SW480 (cell line): ENCODE measurements at places on chromosomes 3 and 15.

DNA sequence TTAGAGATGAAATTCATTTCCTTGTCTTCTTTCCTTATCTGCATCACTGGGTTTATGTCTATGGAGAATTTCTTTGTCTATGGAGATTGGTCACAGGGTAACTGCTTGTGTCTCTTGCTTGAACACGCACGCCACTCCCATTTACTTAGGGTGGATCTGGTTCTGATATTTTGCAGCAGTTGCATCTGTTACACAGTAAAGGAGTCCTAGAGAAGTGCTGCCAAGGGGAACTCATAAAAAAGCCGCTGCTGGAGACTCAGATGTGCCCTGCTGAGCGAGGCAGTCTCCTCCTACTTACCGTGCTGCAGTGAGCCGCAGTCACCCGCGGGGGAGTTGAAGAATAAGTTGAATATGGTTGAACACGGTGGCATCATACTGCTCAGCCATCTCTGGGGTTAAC lies 105.2 kb upstream of the KLHL25 start:
- no peak for DNase-seq

- no peak for DNase-seq
Measured at GRCh38 chr15:35288580-35288979, 203.5 kb upstream of the NANOGP8 start.

GRCh38 chr3:129865806-129866205 lies 27.7 kb downstream of the TMCC1 start:
- no peak for DNase-seq

- no peak for DNase-seq
Measured at GRCh38 chr3:115254492-115255196, 107.6 kb upstream of the ZBTB20 start.

GRCh38 chr3:157953565-157953964 lies 152.7 kb downstream of the SHOX2 start:
- no peak for DNase-seq

GRCh38 chr15:40844696-40845030 lies 815 bp downstream of the SPINT1 start:
- no peak for DNase-seq

- DNase-seq, result no peak
Measured at GRCh38 chr3:49649576-49649975, 24.6 kb upstream of the APEH start.

DNA sequence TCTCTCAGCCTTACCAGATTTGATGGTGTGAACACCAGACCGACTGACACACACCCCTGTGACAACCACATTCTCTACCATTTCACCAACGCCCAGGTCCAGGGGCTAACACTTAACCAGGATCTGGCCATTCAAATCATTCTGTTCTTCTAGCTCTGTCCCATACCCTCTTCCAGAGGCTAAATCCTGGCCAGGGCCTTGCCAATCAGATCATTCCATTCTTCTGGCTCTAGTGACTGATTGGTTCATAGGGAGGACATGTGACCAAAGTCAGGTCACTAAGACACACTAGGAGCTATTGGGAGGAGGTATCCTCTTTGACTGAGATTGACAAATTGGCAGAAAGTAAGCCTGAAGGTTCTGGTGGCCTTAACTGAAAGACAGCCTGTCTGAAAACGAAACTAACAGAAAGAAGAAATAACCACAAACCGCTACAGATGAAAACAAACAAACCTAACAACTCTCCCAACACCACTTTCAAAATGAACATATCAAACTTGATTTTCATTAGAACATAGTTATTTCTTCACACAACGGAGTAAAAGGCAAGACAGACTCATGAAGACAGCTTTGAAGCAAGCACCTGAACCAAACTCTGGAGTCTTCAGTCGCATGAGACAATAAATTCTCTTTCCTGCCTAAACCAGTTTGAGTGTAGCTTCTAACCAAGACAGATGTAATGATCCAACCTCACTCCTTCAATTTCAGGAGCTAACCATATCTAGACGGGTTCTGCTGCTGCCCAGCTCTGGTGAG lies 68.5 kb downstream of the TRANK1 start:
- DNase-seq, result peak; percentile 18

DNA sequence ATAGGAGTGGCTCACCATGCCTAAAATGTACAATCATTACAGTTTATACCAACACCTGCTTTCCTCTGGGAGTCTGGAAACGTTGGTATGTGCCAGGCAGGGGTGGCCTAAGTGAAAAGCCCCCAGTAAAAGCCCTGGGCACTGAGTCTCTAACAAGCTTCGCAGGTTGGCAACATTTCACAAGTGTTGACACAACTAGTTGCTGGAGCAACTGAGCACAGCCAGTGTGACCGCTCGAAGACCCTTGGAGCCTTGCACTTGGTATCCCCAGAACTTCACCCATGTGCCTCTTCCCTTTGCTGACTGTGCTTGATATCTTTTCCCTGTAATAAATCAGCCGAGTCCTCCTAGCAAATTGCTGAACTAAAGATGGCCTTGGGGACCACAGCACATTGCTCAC lies 2.7 kb downstream of the RIOX2 start:
- no peak for DNase-seq

GRCh38 chr15:68114356-68114755 lies 60.2 kb downstream of the PIAS1 start:
- DNase-seq, result no peak

- DNase-seq, result no peak
Measured at GRCh38 chr3:151386056-151386455, 1.5 kb upstream of the P2RY12 start.

- no peak for DNase-seq
Measured at GRCh38 chr15:51935466-51936104, 36.0 kb downstream of the LEO1 start.

DNA sequence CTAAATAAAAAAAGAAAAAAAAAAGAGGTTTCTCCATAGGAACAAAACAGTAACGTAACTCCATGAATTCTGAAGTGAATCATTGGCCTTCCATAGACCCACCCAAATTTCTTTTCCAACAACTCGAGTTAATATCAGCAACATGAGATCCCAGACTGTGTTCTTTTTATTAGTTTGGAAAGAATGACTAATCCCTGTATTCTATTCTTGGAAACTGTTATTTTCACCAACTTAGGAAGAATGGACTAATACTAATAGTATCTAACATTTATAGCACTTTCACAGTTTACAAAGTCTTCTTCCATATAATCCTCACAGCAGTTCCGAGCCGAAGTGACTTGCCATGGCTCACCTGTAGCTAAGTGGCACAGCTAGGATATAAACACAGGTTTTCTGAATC lies 72.7 kb upstream of the SLC4A7 start:
- no peak for DNase-seq

- DNase-seq, result peak; percentile 17
Measured at GRCh38 chr15:29018120-29018805, 132.5 kb downstream of the APBA2 start.

GRCh38 chr3:124428372-124429128 lies 301.7 kb upstream of the UMPS start:
- DNase-seq, result no peak

- no peak for DNase-seq
Measured at GRCh38 chr3:143514874-143515273, 333.4 kb downstream of the SLC9A9 start.

GRCh38 chr15:29046281-29046810 lies 160.6 kb downstream of the APBA2 start:
- no peak for DNase-seq

GRCh38 chr15:63231206-63231605 lies 41.8 kb downstream of the RAB8B start:
- DNase-seq, result no peak

DNA sequence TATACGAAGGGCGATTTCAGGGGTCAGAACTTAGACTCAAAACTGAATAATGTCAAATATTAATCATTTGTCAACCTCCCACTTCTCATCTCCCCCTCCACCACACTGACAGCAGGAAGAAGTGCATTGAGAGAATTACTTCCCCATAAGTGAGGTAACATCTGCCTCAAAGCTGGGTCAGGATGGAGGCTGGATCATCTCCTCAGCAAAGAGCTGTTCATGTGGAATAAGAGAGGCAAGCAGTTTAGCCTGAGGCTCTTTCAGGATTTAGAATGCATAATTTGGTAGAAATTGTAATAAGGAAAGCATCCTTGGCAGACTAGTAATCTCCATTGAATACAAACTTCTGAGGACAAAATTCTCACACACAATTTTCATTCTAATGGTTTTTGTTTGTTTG lies 512.1 kb downstream of the ROBO1 start:
- DNase-seq, result no peak

DNA sequence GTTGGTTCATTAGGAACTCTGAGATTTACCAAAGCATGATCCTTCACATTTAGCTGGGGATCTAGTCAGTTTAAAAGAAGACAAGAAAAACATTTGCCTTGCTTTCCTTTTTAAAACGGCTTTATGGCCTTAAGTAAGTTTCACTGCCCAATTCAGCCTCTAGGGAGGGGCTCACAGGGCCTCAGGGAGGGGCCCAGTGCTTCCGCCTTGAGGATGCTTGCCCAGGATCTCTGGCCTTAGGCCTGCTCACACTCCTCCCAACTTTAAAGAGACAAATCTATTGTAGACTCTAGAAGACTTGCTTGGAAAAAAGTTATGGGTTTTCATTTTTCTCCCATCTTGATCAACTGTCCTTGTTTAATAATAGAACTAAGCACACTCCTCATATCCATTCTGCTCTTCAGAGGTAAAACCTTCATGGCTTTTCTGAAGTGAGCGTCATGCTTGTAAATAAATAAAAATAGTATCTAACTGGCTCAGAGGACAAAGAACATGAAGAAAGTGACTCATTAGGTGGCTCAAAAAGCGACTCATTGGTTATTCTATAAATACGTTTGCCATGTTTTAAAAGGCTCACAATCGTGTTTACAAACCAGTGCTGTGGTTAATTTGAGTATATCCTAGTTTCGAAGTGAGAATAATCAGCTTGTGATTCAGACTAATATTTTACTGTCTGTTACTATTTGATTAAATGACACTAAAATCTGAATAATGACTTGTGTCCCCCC lies 13.7 kb downstream of the PDHB start:
- DNase-seq, result no peak

DNA sequence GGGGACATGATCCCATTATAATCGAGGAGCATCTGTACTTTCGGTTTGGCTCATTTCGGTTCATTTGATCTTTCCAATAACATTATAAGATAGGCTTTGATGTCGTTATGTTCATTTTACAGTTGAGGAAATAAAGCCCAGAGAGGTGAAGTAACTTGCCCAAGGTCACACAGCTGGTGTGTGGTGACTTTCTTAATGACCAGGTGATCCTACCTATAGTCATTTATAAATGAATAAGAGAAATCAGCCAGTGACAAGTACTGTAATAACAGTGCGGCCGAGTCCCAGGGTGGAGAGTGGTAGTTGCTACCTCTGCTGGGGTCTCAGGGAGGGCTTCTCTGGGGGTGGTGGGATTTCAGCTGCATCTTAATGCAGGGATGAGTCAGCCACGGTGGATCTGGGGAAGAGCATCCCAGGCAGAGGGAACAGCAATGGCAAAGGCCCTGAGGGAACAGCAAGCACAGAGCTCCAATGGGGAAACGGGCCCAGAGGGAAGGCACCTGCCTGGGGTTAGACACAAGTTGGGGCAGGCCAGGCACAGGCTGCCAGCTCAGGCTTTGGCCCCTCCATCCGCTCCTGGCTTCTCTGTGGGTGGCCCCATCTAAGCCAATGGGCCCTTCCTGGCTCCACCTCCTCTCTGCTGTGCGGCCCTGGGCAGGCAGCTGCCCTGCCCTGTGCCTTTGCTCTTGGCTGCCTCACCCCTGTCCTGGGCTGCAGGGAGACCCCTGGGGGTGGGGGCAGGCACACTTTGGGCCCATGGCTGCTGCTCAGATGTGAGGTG lies 1.1 kb upstream of the FBLN2 start:
- DNase-seq, result no peak

- peak; percentile 39 for DNase-seq
Measured at GRCh38 chr15:65132878-65133547, 595 bp downstream of the PDCD7 start.

DNA sequence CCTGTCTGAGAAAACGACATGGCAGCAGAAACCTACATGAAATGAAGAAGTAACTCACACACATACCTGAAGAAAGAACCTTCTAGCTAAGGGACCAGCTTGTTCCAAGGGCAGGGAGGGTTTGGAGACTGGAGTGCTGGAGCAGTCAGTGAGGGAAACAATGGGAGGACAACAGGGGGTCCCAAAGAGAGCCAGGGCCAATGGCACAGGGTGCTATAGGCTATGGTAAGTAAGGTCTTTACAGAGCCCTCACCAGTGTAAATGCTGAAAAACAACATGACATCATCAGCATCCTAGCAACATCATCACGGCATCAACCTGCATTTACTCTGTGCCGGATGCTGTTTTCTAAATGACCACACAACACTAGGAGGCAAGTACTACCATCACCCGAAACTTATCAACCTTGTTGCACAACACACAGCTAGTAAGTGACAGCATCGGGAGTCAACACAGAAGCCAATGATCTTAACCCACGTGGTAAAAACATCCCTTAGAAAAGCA lies 449.5 kb upstream of the WNT5A start:
- DNase-seq, result no peak

- no peak for DNase-seq
Measured at GRCh38 chr3:126967386-126967785, 15.5 kb upstream of the PLXNA1 start.

GRCh38 chr15:65028338-65028737 lies 1.1 kb downstream of the MTFMT start:
- DNase-seq, result no peak

DNA sequence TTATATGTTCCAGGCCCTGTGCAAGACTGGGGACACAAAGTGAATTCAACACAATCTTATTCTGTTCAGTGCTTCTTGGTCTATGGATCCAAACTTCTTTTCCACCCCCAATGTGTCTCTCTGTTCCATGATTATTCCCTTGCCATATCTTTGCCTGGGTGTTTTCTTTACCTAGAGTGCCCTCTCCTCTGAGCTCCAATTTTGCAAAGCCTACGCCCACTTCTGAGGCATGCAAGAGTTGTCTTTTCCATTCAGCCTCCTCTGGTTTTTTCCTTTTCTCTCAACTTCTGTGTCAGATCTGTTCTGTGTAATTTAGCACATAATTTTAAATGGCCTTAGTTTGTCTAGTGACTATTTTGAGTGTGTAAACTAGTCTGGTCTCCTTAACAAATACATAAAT lies 72.8 kb upstream of the PLCL2 start:
- DNase-seq, result no peak

DNA sequence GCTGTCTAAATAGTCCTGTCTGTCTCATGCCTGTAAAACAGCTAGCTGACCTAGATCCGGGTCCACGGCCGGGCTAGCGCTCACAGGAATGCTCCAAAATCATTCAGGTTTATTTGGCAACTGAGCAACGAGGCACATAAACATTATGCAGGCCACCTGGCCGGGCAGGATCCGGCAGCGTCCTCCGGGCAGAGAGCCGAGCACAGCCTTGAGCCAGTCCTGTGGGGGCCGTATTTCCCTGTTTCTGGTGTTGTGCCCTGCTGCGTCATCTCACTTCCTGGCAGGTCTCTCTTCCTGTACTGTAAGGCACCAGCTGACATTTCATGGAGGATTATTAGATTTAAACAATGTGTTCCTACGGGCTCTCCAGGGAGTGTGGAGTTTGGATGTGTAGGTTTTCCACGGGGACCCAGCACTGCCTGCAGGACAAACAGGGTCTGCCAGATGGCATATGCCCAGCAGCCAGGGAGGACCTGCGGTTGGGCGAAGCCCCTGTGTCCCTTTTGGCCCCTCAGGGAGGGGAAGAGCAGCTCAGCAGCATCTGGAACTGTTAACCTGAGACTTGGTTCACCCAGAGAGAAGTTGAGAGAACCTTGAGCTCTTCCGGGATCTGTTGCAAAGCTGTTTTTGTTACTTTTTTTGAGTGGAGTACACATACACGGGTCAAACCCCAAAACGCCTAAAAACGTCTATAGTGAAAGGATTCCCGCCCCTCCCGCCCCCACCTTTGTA lies 16.6 kb upstream of the LRRK1 start:
- no peak for DNase-seq
